Skin of body (tissue), 3 donors: ENCODE measurements at places on chromosomes 5 and 9. TPM values are rescaled to one million over a fixed set of nuclear protein-coding genes. Genes with fewer than 3 reads are reported as not detected.

LURAP1L gene
- 21.3 TPM for total RNA-seq

DNA sequence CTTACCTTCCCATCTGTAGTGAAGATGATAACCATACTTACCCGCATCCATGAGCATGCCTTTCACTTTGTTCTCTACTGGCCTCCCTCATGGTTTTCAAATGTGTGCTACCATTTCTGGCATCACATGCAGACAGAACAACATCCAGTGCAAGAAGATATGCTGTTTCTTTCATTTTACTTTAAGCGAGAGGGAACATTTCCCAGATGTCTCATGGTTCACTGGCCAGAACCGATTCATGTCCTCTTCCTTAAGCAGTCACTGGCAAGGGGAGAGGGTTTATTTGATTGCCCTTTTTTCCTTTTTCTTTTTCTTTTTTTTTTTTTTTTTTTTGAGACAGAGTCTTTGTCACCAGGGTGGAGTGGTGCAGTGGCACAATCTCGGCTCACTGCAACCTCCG is 37.7 kb downstream of the ARRDC3 start:
- no peak for DNase-seq

DNA sequence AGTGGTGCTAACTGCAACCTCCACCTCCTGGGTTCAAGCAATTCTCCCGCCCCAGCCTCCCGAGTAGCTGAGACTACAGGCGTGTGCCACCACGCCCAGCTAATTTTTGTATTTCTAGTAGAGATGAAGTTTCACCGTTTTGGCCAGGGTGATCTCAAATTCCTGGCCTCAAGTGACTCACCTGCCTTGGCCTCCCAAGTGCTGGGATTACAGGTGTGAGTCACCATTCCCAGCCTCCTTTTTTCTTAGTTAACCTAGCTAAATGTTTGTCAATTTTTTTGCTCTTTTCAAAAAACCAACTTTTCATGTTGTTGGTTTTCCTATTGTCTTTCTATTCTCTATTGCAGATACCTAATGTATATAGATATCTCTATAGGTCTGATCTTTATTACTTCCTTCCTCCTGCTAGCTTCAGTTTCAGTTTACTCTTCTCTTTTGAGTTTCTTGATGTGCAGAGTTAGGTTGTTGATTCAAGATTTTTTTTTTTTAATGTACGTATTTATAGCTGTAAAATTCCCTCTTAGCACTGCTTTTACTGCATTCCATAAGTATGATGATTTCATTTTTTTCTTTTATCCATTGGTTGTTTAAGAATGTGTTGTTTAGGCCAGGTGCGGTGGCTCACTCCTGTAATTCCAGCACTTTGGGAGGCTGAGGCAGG is 32.9 kb downstream of the FGD3 start:
- DNase-seq = no peak

- no peak for DNase-seq
Observed at GRCh38 chr5:148913493-148913892, 87.1 kb downstream of the ADRB2 start.

- no peak for DNase-seq
Observed at GRCh38 chr9:83472221-83472665, 66.0 kb downstream of the FRMD3 start.

FOXD4L4 gene
- total RNA-seq = 0.20 TPM
